ENCODE measurements at places on chromosomes 7 and 10.

DNA sequence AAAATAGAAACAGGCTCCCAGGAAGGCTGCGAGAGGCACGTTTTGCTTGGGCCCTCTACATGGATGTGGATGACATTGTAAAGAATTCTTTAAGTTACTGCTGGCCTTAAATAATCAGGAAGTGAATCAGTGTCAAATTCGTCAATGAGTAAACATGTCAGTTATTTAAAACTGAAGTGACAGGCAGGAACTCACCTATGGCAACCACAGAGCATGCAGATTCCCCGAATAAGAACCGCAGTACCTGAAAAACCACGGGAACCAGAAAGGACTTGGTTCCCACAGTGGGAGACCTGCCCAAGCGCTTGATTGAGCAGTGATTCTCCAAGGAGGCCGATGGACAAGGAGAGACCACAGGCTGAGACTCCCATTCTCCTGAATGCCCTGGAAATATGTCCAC is 351.2 kb upstream of the AKR1E2 start:
- no peak for DNase-seq

GRCh38 chr7:13067036-13067435 is 379.6 kb downstream of the ARL4A start:
- no peak for DNase-seq

DNA sequence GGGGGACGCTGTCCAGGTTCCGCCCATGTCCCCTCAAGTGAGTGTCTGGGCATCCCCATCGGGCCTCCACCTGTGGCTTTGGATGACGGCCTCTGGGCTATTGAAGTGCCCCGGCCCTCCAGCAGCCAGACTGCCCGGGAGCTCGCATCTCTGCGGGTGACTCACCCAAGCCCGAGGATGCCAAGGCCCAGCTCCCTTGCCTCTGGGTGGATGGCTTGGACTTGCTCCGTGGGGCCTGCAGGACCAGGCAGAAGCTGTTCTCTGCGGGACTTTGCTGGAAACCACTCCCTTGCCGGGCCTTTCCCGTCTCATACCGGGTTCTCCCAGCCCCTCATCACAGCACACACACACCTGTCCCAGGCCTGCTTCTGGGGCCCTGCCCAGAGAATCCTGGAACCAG is 22.4 kb downstream of the DPYSL4 start:
- DNase-seq, result no peak

GRCh38 chr7:44639671-44640321 is 33.4 kb downstream of the OGDH start:
- peak; percentile 49 for DNase-seq

- DNase-seq, result no peak
Measured at GRCh38 chr7:106294334-106294733, 9.6 kb upstream of the NAMPT start.

- no peak for DNase-seq
Measured at GRCh38 chr7:111256391-111256790, 165.5 kb downstream of the LRRN3 start.

DNA sequence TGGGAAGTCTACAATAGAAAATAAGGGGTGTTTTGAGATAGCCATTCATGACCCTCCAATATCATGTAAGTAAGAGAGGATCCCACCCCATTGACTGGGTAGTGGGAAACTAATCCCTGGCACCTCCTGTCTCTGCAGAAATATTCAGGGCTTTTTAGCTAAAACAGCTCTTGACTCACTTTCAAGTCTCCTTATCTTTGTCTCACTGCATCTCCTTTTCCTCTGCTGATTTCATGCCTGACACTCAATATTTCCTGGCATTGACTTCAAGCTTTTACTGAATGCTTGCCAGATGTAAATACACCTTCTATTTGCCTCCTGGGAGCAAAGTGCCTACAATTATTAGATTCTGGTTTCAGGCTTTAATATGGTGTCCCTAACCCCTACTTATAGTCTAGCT is 57.1 kb downstream of the CHRM2 start:
- DNase-seq, result no peak

GRCh38 chr7:42494199-42494710 is 257.2 kb upstream of the GLI3 start:
- no peak for DNase-seq

GRCh38 chr7:40717242-40717641 is 582.4 kb downstream of the SUGCT start:
- DNase-seq, result peak; percentile 90

GRCh38 chr7:157355784-157356511 is 19.1 kb downstream of the DNAJB6 start:
- no peak for DNase-seq

GRCh38 chr10:7484456-7485243 is 73.8 kb upstream of the SFMBT2 start:
- no peak for DNase-seq

GRCh38 chr10:24982319-24983112 is 30.1 kb upstream of the PRTFDC1 start:
- DNase-seq, result no peak

DNA sequence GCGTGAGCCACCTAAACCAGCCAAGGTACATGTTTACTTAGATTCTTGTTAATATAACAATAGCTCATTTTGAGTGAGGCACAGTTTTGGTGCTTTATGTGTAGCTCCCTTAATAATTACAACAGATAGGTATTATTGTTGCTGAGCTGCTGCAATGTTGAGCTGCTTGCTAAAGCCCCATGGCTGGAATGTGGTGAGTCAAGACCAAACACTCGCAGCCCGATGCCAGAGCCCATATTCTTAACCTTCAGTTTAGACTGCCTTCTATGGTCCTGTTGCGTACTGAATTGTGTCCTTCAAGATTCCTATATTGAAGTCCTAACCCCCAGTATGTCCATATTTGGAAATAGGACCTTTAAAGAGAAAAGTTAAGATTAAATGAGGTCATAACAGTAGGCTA is 407.1 kb downstream of the NEBL start:
- peak; percentile 6 for DNase-seq

DNA sequence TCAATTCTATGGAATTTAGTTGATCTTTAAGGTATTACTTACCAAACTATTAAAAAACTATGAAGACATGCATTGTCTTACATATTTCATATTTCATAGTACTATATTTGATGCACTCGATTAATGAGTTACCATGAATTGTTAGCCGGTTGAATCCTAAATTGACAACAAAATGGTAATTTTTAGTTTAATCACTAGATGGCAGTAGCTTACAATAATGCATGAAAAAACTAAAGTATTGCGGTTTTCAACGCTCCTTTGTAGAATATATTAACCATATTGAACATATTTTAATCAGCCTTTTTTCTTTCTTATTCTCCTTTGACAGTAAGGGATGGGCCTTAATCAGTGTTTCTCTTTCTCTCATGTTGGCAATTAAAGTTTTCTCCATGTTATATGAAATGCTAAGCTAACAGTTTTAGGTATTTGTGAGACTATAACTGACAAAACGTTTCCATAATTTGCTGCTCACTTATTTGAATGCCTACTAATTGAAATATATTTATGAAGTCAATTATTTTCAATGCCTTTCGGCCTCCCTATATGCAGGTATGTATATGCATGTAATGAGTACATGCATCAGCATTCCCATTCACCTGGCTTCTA is 48.5 kb upstream of the ARL4A start:
- DNase-seq, result no peak

DNA sequence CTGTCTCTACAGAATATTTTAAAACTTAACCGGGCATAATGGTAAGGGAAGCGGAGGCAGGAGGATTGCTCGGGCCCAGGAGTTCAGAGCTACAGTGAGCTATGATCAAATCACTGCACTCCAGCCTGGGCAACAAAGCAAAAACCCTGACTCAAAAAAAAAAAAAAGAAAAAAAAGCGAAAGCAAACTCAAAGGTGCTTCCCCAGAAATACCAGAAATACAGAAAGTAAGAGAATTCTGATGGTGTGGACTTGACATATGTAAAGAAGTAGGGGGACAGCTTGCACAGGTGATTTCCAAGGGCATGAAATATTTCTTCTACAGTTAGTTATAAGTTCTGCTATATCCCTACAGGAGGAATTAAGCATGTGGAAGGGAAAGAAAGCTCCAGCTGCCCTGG is 69.7 kb upstream of the APBB1IP start:
- no peak for DNase-seq

GRCh38 chr7:41501466-41501865 is 201.4 kb downstream of the INHBA start:
- DNase-seq, result no peak

DNA sequence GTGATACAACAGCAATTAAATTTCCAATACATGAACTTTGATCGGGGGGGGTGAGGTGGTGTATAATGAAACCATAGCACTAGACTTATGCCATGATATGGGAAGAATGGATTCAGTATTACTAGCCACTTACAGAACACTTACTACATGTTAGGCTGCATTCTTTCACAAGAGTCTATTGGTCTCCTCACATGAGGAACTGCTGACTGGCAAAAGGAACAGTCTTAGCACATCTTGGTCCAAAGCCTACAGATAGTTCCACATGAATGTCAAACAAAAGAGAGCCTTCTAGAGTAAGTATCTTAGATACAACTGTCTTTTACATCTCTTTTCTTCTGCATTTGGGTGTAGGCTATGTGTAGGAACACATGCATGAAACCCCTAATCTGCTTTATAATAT is 115.9 kb upstream of the DNAJB12 start:
- DNase-seq, result no peak

DNA sequence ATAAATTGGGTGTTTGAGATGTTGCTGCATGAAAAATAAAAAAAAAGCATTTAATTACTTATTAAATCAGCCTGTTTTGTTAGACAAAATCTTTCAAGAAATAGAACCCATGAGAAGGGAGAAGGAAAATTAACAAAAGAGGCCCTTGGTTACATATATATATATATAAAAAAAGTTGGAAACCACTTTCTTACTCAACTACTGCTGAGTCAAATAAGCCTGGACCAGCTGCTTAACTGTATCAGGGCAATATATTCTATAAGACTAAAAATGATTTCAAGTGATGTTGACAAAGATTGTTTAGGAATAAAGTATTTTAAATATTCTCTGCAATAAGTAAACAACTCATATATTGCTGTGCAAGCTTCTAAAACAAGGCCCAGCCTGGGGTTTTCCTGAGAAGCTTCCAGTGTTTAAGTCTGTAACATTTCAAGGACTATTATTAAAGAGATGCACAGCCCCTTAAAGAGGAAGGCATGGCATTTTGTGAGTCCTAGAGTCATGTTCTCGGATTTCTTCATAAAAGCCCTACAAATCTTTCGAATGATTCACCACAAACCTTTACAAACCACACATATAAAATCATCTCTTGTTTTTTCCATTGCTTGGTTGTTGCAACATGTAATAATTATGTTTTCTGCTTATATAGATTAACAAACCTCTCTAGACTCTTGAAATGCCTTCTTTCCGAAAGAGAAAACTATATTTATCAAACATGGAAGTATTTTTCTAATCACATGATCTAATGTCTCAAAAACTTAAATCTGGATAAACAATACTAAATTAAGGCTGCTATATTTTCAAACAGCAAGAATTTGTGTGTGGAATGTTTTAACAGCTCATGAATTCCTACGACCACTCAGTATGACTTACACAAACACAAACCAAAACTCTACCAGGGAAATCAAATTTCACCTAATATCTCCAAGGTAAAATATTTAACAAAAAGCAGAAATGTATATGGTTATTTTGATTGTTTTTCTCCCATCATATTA is 14.3 kb downstream of the JAZF1 start:
- peak; percentile 73 for DNase-seq

- no peak for DNase-seq
Measured at GRCh38 chr10:13335881-13336280, 12.2 kb downstream of the SEPHS1 start.

DNA sequence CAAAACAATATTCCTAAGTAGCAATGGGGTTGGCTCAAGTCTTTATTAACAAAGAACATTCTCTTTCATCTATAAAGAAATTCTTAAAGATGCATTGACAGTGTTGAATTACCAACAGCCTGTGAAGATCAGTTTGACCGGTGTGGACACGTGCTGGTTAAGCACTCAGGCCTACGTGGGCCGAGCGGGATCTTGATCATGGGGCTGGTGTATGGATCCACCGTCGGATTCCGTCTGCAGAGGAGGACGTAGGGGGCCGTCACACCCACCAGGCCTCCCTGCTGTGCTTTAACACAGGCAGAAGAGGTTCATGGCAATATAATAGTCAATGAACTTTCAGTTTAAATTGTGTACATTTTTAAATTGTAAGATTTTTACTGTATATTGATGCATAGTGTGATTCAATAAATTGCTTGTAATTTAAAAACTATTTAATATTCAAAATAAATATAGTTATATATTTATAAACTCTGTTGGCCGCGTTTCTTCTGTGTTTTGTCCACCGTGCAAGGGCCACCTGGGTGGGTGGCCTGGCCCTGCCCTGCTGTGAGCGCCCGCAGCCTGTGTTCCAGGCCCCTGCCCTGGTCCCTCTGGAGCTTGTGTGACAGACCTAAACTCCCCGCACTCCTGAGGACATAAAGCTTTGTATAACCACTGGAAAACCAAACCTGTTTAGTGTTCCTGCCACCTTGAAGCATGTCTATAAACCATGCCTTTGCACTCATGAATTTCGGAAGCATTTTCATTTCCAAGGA is 1.9 kb upstream of the BHLHA15 start:
- no peak for DNase-seq

- no peak for DNase-seq
Measured at GRCh38 chr7:152074673-152075072, 49.2 kb downstream of the GALNT11 start.

DNA sequence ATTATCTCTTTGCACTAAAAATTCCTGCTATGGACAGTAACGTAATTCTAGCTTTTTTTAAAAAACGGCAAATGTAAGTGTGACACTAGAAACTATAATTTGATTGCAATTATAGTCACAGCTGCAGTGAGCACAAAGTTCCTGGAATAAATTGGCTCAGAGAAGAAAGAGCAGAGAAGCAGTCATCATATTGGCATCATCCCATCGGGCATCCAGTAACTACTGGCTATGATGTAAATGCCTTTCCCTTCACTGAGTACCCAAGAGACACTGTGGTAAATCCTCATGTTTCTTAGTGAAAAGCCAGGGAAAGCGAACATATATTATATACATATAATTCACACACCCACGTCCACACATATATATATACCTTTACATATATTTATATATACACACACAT is 43.6 kb downstream of the PIP4K2A start:
- peak; percentile 75 for DNase-seq

- no peak for DNase-seq
Measured at GRCh38 chr7:1087952-1088920, at the start of gene GPER1. Gene GPER1 (plus strand): TSS chr7:1088113. CDS start chr7:1091729, 3,616 bp downstream.

DNA sequence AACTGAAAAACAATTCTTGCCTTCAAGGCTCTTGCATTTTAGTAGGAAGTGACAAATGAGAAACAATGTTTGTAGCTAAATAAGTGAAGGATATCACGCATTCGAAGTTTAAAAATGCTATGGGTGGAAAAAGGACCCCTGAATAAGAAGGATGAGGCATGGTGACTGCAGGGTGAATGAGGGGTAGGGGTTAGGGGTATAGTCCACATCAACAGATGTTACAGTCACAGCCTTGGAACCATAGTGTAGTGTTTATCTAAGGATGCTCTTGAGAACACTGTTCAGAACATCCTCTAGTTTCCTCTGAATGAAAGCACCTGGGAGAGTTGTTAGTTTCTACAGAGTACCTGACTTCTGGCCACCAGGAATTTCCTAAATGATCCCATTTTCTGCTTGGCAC is 157.0 kb downstream of the RELN start:
- DNase-seq, result no peak
